ENCODE measurements at places on chromosomes 12 and 14.

GRCh38 chr12:120998435-120998834 is 17.9 kb downstream of the C12orf43 start:
- no peak for DNase-seq

DNA sequence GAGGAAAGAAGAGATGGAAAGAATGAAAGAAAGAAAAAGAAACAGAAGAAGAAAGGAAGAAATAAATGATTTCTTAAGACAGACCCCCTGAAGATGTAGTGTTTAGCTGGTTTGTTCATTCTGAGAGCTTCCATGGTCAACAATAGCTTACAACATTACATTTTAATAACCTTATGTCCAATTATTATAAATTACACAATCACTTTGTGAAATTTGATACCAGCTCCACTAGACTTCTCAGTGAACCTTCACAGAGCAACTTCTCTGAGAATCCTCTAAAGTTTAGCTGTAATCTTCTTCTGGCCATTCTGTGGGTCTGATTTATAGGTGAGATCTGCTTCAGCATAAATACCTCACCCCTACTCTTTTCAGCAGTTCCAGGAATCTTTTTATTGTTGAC is 27.9 kb downstream of the SIX1 start:
- DNase-seq: no peak

DNA sequence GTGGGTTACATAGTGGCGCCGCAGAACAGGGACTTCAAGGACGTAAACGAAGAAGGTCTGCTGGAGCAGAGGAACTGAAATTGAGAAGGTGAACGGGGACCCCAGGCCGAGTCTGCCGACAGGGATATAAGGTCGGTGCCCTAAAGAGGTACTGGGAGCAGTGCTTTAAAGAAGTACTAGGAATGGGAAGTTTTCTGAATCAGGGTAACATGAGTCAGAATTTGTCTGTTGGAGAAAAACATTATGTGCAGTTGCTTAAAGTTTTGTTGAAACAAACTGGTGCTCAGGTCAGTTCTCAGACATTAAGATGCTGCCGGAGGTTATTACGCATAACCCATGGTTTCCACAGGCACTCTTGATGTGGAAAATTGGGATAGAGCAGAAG is 14.8 kb upstream of the SLC10A1 start:
- DNase-seq: no peak

- DNase-seq: no peak
Observed at GRCh38 chr12:52023976-52024688, 17.4 kb downstream of the TAMALIN start.

DNA sequence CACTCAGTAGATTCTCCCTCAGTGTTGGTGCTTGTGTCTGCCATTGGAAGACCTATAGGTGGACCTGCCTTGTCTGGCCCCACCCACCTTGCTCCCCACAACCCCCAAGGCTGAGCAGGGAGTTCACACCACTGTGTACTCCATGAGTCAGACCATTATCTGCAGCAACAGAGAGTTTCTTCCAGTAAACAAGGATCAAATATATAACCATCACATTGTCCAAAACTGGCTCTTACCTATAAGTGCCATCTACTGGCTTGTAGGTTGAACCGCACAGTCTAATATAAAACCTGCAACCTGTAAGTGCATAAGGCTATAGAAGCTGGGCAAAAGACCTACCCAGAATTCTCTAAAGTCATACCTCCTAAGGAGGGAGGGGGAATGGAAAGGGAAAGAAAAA is 7.9 kb downstream of the TAS2R13 start:
- DNase-seq: no peak

DNA sequence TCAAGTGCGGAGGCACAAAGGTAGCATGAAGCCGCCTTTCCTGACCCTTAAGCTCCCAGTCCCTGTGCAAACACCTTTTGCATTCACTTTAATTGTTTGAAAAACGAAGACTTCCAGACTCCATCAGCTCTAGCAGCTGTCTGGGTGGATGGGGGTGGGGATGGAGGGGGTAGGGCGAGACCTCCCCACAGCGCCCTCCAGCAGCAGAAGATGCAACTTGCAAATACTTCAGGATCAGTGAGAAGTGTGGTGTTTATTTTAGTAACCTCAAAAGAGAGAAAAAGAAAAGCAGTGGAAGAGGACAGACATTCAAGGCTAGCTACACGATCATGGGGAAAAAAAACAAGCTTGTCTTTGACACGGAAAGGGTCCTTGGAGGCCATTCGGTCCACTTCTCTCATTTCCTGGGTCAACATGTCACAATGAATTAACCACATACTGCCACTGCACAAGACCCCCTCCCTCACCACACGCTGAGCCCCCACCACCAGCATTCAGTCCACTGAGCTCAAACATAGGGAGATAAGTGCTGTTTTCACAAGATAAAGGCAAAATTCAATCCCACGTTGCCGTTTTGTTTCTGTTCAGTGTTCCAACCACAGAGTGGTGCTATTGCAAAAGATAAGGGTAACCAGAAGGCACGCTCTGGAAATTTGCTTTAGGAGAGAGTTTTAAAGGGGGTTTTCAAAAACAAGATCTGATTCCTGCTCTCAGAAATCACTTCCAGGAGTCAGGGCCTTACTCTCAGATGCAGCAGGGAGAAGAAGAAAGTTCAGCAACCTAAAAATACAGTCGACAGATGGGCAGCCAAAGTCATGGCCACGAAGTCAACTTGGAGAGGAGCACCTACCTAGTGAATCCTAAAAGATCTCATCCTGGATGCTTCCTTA is 3.3 kb upstream of the NTF3 start:
- no peak for DNase-seq

GRCh38 chr12:109423392-109423791 is 53.7 kb downstream of the KCTD10 start:
- DNase-seq: no peak

DNA sequence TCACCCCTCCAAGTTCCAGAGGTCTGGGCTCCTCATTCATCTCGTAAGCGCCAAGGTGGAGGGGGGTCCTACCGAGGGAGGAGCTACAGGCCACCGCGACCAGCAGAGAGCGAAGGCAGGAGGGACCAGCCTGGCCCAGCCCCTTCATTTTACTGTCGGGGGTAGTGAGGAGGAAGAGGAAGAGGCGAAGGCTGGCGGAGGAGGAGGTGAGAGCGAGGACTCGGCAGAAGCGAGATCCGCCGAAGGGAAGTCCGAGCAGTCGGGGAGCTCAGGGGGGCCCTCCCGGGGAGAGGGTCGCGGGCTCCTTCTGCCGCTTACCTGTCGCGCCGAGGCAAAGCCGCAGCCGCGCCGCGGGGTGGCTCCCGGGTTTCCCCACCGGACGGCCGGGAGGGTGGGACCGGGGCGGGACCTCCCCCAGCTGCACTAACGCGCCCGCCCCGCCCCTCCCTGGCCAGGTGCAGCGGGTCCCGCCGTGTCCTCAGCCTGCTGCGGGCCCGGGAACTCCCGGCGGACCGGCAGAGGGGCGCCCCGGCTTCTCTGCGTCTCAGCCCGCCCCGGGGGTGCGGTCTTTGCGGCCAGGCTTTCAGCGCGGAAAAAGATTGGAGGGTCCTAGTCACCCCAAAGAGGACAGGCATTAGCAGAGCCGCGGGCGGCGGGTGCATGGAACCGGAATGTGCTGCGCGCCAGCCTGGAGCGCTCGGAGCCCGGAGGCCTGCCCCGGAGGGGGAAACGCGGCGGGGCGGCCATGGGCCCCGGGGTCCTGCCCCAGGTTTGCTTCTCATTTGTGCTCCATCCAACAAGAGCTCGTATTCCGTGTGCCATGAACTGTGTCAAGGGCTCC is at the start of gene GALNT6:
Gene GALNT6, minus strand, starts transcription at position 124 of the 841 bp plus-strand sequence. CDS start 11,625 bp downstream, outside the sequence.
- peak; percentile 63 for DNase-seq

DNA sequence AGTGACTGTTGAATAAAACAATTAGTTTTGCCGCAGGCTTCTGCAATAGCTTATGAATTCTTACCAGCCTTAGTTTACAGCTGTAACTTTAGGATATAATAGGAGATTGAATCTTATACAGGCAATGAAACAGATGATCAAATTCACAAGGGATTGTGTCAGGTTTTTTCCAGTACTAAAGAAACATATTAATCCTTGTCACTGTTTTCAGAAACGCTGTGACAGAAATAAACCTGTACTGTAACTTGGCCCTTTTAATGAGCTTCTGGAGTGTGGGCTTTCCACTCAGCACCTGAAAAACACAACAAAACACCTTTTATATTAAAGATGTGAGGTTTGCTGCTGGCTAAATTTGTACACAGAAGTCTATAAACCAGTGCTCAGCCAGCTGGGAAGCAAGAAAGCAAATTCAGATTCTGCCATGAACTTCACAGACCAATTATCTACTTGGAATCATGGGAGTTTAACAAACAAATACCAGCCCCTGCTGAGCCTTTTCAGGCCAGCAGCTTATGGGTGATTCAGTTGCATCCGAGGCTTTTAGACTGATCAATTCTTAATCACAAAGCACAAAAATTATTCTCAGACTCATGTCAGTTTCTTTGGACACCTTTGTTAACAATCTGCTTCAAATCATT is 109.5 kb downstream of the FOXG1 start:
- DNase-seq: no peak

GRCh38 chr12:116539361-116539771 is 19.8 kb upstream of the MAP1LC3B2 start:
- DNase-seq: no peak

DNA sequence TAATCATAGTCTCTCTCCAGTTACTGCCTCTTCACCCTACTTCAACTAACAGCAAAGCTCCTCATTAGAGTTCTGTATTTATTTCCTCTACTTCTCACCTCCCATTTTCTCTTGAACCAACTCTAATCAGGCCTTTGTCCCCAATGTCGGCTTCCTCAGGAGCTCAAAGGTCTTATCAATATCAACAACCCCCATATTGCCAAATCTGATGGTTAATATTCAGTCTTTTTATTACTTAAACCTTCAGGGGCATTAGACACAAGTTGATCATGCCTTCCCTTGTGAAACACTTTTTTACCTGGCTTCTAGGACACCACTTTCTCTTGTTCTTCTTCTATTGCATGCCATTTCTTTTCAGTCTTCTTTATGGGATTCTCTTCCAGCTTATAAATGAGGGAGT is 509.0 kb downstream of the NELL2 start:
- no peak for DNase-seq

GRCh38 chr14:31541702-31542101 is 19.5 kb upstream of the NUBPL start:
- no peak for DNase-seq

DNA sequence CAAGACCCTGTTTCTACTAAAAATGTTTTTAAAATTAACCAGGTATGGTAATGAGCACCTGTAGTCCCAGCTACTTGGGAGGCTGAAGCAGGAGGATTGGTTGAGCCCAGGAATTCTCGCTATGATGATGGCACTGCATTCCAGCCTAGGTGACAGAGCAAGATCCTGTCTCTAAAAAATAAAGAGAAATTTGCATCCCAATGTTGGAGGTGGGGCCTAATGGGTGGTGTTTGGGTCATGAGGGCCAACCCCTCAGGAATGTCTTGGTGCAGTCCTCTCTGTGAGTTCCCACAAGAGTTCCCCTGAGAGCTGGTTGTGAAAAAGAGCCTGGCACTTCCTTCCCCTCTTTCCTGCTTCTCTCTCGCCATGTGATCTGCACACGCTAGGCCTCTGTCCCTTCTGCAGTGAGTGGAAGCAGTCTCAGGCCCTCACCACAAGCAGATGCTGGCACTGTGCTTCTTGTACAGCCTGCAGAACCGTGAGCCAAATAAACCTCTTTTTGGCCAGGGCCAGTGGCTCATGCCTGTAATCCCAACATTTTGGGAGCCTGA is 11.3 kb downstream of the ACOT6 start:
- DNase-seq: no peak

DNA sequence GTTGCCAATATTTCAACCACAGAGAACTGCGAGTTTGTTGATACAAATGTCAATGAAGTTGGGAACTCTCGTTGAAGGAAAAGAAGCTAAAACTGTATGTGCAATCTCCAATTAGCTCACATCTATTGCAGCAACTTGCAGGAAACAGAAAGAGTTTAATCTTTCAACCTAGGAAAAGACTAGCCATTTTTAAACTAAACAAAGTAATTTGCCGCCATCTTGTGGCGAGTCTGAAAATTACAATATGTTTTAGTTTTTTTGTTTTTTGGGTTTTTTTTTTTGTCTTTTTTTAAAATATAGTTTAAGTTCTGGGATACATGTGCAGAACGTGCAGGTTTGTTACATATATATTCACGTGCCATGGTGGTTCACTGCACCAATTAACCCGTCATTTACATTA is 131.2 kb upstream of the FOXG1 start:
- DNase-seq: no peak

DNA sequence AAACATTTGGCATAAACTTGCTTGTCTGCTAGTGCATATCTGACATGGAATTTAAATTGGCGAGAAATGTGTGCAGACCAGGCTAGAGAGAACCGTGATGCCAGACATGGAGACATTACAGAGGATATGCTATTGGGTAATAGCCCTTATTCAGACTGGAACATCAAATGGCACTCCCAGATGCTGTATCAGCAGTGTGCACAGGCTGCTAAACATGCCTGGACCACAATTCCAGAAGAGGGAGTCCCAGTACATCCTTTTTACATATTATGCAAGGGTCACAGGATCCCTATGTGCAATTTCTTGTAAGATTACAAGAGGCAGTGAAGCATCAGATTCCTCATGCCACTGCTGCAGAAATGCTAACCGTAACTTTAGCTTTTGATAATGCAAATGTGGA is 354.5 kb upstream of the FOXG1 start:
- DNase-seq: no peak

- no peak for DNase-seq
Observed at GRCh38 chr12:108712925-108713203, 18.5 kb downstream of the CORO1C start.

DNA sequence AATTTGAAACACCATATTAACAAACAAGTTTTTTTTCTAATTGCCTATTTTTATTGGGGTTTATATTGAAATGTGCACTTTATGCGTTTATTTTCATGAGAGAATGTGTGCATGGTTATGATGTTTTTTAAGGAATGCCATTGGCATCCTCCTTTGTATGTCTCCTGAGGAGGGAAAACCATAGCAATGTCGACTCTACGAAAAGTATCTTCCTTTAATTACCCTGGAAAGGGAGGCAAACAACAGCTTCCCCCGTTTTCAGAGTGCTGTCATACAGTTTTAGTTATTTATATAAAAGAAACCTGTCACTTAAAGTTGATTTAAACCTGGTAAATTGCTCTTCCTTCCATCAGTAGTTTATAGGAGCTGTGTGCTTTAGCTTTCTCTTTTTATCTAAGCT is 117.4 kb downstream of the PLEKHA5 start:
- DNase-seq: no peak

DNA sequence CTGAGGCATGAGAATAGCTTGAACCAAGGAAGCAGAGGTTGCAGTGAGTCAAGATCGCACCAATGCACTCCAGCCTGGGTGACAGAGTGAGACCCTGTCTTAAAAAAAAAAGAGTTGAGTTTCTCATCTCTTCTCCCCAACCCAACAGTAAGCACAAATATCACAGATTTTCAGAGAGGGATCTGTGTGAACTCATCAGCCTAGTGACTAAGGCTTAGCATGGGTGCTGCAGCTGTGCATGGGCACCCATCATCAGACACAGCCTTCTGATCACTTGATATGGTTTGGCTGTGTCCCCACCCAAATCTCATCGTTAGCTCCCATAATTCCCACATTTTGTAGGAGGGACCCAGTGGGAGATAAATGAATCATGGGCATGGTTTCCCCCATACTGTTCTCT is 298.9 kb downstream of the PCNX1 start:
- DNase-seq: no peak

GRCh38 chr14:76236172-76237130 is 84.7 kb downstream of the GPATCH2L start:
- no peak for DNase-seq

Data from stimulated activated CD8-positive, alpha-beta memory T cell treated with anti-CD3 and anti-CD28 coated beads, Interleukin-4, amount 100 ng/mL, for 24 hours (primary cell).